Urinary bladder (tissue), 4 donors: ENCODE measurements at places on chromosomes 5 and 9. TPM values are rescaled to one million over a fixed set of nuclear protein-coding genes. Genes with fewer than 3 reads are reported as not detected.

Gene IL11RA
- 39.5 TPM for polyA plus RNA-seq

Gene DNAJC21
- polyA plus RNA-seq: 38.1 TPM

Gene ARSI
- polyA plus RNA-seq: 4.8 TPM

Gene TRIM7
- 3.7 TPM for polyA plus RNA-seq

Gene JAKMIP2
- polyA plus RNA-seq: 0.49 TPM

Gene CTXN3
- polyA plus RNA-seq: 0.06 TPM

Gene NR5A1
- polyA plus RNA-seq: not detected

GRCh38 chr5:167658889-167659288 lies 632.6 kb upstream of the WWC1 start:
- DNase-seq: no peak

DNA sequence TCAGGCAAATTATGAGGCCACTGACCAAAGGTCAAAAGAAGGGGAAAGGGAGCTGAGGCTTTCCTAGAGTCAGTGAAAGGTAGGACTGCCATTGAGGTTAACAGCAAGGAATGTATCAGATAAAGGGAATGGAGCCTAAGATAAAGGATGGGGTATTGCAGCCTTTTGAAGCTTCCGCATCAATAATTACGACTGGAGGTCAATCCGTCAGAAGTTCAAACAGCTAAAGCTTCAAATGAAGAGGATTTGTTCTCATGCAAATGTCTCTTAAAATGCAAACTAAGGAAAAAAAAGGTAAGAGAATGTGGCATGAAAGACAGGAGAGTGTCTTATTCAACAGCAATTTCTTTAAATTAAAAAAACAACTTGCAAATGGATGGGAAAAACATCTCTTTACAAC lies 341.1 kb upstream of the RGMB start:
- no peak for DNase-seq

DNA sequence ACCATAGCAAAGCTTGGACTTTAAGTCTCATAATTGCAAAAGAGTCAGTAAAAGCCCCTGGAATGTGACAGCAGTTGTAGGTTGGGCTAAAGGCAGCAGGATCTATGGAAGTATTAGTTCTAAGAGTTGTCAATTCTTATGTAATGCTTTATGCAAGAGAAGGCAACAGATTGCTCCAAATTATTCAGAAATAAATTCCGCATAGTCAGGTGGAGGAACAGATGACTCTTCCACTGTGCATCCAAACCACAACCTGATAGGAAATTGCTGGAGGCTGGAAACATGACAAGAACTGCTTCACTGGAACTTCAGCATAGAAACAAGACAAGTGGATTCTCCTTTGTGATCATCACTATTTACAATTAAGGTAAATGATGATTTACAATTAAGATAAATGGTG lies 101.0 kb downstream of the STARD4 start:
- no peak for DNase-seq

GRCh38 chr5:16805486-16805885 lies 130.6 kb downstream of the MYO10 start:
- DNase-seq: no peak

DNA sequence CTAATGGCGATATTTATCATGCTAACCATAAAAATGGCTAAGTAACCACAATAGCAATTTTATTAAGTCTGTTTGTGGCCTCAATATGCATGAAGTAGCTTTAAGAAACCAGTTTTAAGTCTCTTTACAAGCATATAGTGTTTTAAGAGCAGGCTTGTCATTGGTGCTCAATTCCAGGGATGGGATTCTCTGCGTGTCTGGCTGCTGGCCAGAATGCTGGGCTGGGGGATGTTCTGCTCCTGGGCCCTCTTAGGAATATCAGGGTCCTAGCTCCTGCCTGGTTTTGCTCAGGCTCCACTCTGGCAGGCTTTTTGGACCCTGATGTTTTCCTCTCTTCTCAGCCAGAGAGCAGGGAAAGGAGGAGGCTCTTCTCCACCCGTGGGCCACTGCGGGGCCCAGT lies 127.2 kb downstream of the PDE8B start:
- peak; percentile 40 for DNase-seq

DNA sequence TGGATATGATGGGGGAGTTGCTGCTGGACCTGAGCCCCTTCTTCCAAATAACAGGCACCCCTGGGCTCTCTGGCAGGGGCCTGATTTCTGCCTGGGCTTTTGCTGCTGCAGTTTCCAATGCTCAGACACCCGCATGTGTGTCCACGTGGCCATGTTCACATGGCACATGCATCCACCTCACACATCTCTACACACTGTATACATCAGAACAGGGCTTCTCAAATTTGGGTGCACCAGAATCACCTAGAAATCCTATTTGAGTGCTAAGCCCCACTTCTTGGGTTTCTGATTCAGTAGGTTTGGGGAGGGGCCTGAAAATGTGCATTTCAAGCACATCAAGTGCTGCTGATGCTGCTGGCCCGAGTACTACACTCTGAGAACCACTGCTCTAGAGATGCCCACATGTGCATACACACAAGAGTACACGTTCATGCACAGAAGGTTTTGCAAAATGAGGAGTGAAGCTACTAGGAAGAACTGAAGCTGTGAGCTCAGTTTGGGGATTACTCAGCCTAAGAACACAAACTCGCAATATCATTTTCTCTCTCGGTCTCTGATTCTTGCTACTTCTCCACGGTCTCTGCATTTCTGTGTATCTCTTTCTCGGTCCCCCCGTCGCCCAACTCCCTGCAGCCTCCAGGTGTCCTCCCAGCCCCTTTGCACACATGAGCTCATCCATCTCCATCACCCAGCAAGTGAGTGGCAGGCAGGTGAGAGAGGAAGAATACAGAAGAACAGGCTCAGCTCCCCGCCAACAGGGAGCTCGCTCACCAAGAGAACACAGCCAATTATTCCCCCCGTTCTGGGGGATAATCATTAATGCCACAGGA lies 97.0 kb downstream of the PCDH1 start:
- no peak for DNase-seq

DNA sequence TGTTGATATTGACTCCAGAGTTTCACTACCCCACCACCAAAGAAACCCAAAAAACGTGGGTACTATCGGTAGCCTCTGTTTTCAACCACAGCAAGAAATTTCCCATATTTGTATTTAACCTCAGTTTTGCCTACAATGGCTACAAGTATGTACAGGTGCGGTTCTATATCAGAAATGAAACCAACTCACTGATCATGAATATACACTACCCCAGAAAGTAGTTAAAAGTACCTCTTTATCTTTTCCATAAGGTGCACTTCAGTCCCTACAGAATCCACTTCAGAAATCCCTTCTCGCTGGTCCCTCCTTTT lies 140.6 kb upstream of the SLC12A2 start:
- DNase-seq: no peak

GRCh38 chr9:83266666-83267496 lies 203.9 kb upstream of the RASEF start:
- DNase-seq: no peak

- no peak for DNase-seq
Measured at GRCh38 chr9:18327121-18327520, 146.8 kb upstream of the ADAMTSL1 start.
